Astrocyte (in vitro differentiated cells and primary cell): ENCODE measurements at places on chromosomes 3 and 15. TPM values are rescaled to one million over a fixed set of nuclear protein-coding genes. Genes with fewer than 3 reads are reported as not detected.

DMXL2 gene
- total RNA-seq, result 17.8 and 19.0 TPM in 2 replicates

SLC33A1 gene
- 27.3 and 30.4 TPM in 2 replicates for total RNA-seq

DNA sequence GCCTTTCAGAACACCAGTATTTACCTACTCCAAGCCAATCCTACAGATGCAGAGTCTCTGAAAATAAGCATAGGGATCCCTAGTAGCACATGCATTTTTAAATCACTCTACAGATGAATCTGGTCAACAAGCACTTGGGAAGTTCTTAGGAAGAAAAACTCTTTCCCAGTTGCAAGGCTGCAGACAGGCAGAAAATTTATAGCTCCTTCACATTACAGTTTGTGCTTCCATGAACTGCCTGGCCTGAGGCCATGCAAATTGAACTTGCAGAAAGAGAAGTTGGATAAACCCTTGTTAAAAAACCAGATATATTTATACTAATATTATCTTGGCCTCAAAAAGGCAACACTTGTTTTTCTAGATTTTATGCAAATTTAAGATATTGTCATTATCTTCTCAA, 256.9 kb downstream of the EPHA3 start:
- H3K4me1 ChIP-seq, result no peaks in the 10 kb centered on the region
- H3K4me3 ChIP-seq, result no peak overlapping the region
- H3K36me3 ChIP-seq, result no peaks in the 10 kb centered on the region
- no peak for DNase-seq
- H3K27me3 ChIP-seq, result peaks cover 3% of the 10 kb centered on the region
- H3K27ac ChIP-seq, result no peak overlapping the region

GRCh38 chr3:30631243-30631904, 25.0 kb downstream of the TGFBR2 start:
- no peak overlapping the region for H3K4me3 ChIP-seq
- DNase-seq, result peak; percentile 58
- no peak overlapping the region for H3K27ac ChIP-seq
- H3K4me1 ChIP-seq, result peaks cover 19% of the 10 kb centered on the region

DNA sequence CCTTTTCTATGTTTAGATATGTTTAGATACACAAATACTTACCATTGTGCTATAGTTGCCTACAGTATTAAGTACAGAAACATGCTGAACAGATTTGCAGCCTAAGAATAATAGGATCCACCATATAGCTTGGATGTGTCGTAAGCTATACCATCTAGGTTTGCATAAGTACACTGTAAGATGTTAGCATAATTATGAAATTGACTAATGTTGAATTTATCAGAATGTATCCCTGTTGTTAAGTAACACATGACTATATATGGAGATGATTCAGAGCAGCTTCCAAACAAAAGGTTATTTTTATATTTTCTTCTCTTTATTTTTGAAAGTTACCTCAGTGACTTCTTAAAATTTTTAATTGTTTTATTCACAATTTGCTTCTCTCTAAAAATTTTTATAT, 2.4 kb downstream of the SLC28A2 start:
- no peaks in the 10 kb centered on the region for H3K4me1 ChIP-seq
- no peak overlapping the region for H3K27ac ChIP-seq
- no peaks in the 10 kb centered on the region for H3K27me3 ChIP-seq
- no peak overlapping the region for H3K4me3 ChIP-seq
- DNase-seq, result no peak

GRCh38 chr3:128167973-128168674, 14.8 kb downstream of the EEFSEC start:
- no peaks in the 10 kb centered on the region for H3K27me3 ChIP-seq

DNA sequence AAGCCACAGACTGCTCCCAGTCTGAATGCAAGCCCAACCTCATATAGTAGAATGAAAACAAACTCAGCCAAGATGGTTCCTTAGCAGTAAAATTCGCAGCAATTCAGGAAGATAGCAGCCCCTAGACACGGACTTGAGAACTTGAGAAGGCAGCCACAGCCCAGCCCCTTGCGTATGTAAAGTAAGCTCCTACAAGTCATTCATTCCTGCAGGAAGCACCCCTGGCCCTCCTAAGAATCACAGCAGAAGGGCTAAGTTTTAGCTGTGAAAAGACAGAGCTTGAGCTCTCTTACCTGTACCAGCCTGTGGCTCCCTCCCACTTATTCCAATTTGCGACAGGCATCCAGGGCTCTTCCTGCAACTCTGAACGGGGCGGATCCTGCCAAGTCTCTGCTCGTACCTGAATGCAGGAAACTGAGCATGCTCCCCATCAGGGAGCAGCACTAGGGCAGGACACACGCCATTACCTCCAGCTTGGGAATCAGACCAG, 136.4 kb downstream of the MAGI1 start:
- no peaks in the 10 kb centered on the region for H3K36me3 ChIP-seq
- H3K4me3 ChIP-seq, result no peak overlapping the region
- no peaks in the 10 kb centered on the region for H3K4me1 ChIP-seq
- H3K27me3 ChIP-seq, result no peaks in the 10 kb centered on the region

DNA sequence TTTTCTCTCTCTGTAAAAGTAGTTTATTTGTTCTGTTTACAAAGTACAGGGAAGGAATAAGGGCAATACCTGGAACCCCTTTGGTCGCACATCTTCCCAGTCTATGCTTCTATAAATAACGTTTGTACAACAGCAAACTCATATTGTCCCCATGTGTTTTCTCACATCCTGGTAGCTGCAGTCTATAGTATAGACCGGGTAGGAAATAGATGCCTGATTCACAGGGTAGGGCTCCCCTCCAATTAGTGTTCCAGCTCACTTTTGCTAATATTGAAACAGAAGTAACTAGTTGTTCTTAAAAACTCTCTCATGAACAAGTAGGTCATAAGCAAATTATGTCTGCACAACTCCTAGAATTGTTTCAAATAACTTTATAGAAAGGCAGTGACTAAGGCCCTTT, 17.7 kb downstream of the ATG7 start:
- peak overlapping the region; percentile 97 for H3K27ac ChIP-seq
- H3K4me3 ChIP-seq, result peak overlapping the region; percentile 30
- H3K36me3 ChIP-seq, result no peaks in the 10 kb centered on the region
- no peak for DNase-seq

- no peaks in the 10 kb centered on the region for H3K4me1 ChIP-seq
- peaks cover 30% of the 10 kb centered on the region for H3K27me3 ChIP-seq
- no peak overlapping the region for H3K4me3 ChIP-seq
- H3K27ac ChIP-seq, result no peak overlapping the region
Measured at GRCh38 chr15:42111924-42112323, 17.6 kb upstream of the PLA2G4D start.

DNA sequence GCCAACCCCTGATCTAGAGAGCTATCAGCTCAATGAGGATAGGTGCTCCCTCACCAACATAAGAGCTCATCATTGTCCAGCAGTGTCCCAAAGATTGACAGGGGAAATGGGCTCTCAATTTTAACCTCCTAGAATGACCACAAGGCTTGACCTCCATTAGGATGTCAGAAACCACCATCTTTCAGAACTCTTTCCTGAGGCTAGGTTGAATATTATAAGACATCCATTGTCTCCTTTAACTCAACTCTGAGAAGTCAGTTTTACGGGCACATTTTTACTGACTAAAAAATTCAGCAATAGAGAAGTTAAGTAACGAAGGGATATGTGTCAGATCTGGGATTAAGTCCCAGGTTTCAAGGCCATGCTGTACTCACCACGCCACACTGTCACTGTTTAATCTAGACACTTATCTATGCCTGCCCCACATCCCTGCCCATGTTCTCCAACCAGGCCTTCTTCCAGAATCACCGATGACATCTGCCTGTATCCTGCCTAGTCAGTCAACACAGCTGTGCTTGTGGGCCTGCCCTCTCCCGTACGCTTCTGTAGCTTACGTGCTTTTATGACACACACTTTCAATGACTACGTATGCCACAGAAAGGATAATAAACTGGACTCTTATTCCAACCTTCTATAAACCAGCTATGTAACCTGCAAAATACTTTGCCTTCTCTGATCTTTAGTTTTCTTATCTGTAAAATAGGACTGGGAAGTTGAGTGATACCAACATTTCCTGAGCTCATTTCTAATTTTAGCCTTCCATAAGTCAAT, 17.1 kb upstream of the MUC13 start:
- DNase-seq, result peak; percentile 55
- H3K4me1 ChIP-seq, result peaks cover 6% of the 10 kb centered on the region
- no peak overlapping the region for H3K4me3 ChIP-seq
- H3K27ac ChIP-seq, result peak overlapping the region; percentile 28
- H3K27me3 ChIP-seq, result no peaks in the 10 kb centered on the region
- H3K36me3 ChIP-seq, result no peaks in the 10 kb centered on the region

GRCh38 chr15:28962851-28963710, 77.3 kb downstream of the APBA2 start:
- no peaks in the 10 kb centered on the region for H3K27me3 ChIP-seq
- no peaks in the 10 kb centered on the region for H3K36me3 ChIP-seq
- peaks cover 5% of the 10 kb centered on the region for H3K4me1 ChIP-seq

GRCh38 chr3:52068055-52068571, 11.7 kb upstream of the DUSP7 start:
- no peak overlapping the region for H3K4me3 ChIP-seq
- H3K36me3 ChIP-seq, result no peaks in the 10 kb centered on the region
- H3K4me1 ChIP-seq, result no peaks in the 10 kb centered on the region

DNA sequence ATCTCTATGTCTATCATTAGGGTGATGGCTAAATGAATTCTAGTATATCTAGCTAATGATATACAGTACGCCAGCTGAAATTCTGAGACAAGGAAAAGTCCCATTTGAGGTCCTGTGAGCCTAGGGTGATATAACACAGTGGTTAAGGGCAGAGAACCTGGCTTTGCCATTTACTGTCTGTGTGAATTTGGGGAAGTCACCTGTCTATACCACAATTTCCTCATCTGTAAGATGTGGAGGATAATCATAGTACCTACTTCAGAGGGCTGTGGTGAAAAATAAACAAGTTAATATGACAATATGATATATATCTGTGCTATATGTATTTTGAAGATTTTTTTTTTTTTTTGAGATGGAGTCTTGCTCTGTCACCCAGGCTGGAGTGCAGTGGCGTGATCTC, 9.8 kb upstream of the ANKDD1A start:
- H3K27ac ChIP-seq, result no peak overlapping the region
- peaks cover 14% of the 10 kb centered on the region for H3K4me1 ChIP-seq
- DNase-seq, result no peak
- no peaks in the 10 kb centered on the region for H3K27me3 ChIP-seq
- H3K36me3 ChIP-seq, result no peaks in the 10 kb centered on the region
